Lung microvascular endothelial cell (primary cell): ENCODE measurements at places on chromosomes 16 and 17. TPM values are rescaled to one million over a fixed set of nuclear protein-coding genes. Genes with fewer than 3 reads are reported as not detected.

DNA sequence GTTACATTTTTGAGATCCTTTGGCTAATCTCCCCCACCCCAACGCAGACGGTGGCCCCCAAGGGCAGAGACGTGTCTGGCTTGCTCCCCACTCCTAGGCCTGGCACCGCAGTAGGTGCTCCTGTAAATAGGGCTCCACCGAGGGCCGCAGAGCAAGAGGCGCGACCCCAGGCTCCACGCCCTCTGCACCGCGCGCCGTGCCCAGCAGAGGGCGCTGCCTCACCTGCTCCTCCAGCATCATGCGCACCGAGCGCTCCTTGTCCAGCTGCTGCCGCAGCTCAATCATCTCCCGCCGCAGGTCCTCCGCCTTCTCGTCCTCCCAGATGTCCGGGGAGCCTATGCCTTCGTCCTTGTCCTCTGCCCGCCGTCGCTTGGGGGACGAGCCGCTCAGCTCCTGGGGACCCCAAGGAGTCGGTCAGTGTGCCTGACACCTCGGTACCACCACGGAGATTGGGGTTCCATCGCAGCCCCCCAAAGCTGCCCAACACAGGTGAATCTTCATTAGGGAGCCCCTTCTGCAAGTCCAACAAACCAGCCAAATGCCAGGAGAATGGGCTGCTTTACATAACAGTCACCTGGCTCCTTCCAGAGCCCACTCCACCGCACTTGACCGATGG is 11.2 kb downstream of the TFAP4 start:
- DNase-seq, result peak; percentile 60

DNA sequence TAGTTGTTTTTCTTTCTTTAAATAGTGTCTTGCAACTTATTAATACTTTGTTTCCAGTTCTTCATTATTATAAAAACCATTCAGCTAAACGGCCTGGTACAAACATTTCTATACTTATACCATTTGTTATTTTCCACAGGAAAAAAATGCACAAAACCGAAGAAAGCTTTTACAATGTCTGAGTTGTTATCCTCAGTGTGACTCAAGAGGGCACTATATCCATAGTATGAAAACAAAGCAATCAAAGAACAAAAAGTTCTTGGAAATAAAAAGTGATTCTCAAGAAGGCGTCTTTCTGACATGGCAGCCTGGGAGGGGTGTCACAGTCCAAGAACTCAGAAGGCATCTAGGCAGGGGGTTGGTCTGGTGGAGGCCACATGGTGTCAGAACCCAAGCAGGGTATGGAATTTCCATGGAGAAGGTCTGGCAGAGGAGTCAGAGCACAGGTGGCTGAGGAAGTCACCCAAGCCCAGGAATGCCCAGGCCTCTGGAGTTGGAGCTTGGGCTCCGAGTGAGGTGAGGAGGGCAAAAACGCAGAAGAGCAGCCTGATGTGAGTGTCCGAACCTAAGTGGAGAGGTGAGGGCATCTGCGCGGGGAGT is 70.9 kb upstream of the ATP2A3 start:
- no peak for DNase-seq

DNA sequence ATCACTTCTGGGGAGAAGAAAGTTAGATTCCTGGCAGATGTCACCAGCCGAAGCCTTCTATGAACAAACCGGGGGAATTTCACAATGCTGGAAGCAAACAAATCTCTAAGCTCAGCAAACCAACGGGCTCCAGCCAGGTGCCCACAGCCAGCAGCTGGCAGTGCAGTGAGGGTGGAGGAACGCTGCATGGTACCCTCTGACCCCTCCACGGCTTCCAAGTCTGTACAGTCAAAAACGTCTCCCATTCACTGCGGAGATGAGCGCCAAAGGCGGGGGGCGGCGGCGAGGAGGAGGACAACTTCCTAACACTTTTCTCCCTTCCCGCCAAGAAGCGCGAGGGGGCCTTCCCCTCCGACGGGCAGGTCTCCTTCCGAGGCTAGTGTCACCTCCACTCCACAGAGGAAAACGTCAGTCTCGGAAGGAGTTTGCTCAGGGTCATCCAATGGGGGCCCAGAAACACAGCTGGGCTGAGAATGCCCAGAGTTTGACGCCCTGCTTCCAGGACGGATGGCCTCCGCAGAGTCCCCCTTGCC is 924 bp downstream of the ZNF598 start:
- peak; percentile 26 for DNase-seq

Gene NACA2
- not detected in 2 replicates for total RNA-seq

Gene ZFP90
- total RNA-seq, result 12.4 and 14.7 TPM in 2 replicates

Gene EFNB3
- total RNA-seq, result 0.20 and 0.22 TPM in 2 replicates
